ENCODE measurements at places on chromosomes 5 and 9.
A peak's percentile ranks its signal among the peaks of the same experiment; 100 is the strongest.

DNA sequence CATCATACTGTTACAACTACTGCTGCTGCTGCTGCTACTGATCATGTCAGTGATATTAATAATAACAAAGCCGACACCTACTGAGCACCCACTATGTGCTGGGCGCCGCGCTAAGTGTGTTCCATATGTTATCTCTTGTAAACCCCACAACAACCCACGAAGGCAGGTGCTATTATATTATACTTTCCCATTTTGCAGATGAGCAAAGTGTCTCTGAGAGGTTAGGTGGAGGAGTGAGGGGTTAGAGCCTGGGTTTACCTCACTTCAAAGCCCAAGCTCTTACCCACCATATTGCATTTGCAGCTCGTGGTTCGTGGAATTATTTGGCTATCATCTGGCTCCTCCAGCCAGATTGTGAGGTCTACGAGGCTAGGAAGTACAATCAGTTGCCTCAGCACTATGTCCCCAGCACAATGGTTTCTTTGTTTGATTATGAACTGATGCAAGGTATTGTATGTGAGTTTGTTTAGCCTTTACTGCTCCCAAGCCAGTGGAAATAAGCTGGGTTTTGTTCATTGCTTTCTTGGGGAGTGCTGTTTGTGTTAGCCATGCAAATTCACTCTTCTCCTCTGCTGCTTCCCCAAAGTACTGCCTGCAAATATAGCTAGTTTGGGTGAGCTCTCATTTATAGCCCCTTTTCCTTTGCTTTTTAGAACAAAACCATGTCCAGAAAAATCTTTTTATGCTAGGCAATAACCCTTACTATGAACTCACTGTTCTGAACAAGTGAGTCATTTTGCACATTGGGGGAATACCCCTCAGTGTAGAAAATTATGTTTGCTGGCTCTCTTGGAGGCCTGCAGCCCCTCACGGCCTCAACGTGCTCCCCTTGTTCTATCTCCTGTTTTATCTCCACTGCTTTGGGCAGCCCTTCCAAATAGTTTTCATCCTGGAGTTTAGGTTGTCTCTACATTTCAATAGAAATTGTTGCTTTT is 47.9 kb downstream of the ALG2 start:
- peak; percentile 4 for DNase-seq

GRCh38 chr9:127629468-127630081 is 17.5 kb downstream of the STXBP1 start:
- no peak for DNase-seq

DNA sequence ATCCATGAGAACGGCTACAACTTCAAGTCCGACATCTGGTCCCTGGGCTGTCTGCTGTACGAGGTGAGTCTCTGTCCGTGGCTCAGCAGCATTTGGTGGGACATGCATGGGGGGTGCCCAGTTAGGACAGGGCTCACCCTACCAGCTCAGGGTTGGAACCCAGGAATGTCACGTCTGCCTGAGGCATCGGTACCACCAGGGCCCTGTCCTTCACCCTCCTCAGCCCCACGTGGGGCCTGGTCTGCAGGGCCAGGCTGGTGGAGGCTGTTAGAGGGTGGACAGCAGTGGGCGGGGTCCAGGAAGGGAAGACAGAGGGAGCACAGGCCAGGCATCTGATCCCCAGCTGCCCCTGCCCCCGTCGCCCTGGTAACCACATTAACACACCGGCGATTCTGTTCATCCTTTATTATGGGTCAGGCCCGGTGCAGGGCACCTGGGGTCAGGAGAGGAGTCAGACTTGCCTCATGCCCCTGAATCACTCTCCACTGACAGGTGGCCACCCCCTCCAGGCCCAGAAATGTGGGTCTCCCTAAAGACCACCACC is 75.6 kb downstream of the PSMB7 start:
- DNase-seq = no peak

- DNase-seq = peak; percentile 62
Observed at GRCh38 chr9:14453286-14453685, 139.3 kb upstream of the NFIB start.

GRCh38 chr5:34606101-34606500 is 50.0 kb upstream of the RAI14 start:
- no peak for DNase-seq

- no peak for DNase-seq
Observed at GRCh38 chr5:128644863-128645262, 106.8 kb upstream of the FBN2 start.

DNA sequence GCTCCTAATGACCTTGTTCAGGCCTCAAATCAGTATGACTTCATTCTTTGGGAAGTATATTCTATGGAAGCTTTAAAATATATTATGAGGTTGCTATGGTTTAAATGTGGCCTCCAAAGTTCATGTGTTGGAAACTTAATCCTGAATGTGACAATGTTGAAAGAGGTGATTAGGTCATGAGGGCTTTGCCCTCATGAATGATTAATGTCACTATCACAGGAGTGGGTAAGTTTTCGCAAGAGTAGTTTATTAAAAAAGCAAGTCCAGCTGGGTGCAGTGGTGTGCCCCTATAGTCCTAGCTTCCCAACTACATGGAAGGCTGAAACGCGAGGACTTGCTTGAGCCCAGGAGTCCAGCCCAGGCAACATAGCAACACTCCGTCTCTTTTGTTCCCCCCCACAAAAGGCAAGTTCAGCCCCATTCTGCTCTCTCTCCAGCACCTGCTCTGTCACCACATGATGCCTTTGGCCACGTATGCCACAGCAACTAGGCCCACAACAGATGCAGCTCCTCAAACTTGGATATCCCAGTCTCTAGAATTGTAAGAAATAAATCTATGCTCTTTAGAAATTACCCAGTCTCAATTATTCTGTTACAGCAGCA is 105.3 kb downstream of the SIL1 start:
- DNase-seq = no peak

- no peak for DNase-seq
Observed at GRCh38 chr9:128365525-128365924, 5.6 kb upstream of the URM1 start.

GRCh38 chr5:51651889-51652288 is 268.6 kb downstream of the ISL1 start:
- DNase-seq = no peak

- DNase-seq = no peak
Observed at GRCh38 chr5:173884402-173885053, 3.6 kb upstream of the CPEB4 start.

- no peak for DNase-seq
Observed at GRCh38 chr9:135023786-135024405, 63.6 kb upstream of the OLFM1 start.

DNA sequence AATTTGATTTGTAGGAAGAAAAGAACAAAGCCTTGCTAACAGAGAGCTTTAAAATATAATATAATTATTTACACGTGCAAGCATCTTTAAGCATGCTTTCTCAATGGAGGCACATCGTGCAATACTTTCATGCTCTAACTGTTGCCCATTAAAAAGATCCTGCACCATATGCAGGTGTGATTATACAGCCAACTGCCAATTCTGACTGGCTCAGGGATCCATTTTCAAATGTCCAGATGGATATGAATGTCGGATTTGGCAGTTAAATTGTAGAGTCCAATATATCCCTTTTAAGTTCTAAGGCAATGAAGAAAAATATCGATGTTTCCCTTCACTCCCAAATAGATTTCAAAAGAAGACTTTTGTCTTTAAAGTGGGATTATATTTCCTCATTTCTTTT is 416.4 kb upstream of the CD180 start:
- DNase-seq = no peak

- no peak for DNase-seq
Observed at GRCh38 chr5:163580516-163580915, 75.1 kb downstream of the MAT2B start.

- DNase-seq = no peak
Observed at GRCh38 chr5:45189481-45189880, 380.7 kb downstream of the MRPS30 start.

- no peak for DNase-seq
Observed at GRCh38 chr9:4970970-4971641, 14.0 kb upstream of the JAK2 start.

DNA sequence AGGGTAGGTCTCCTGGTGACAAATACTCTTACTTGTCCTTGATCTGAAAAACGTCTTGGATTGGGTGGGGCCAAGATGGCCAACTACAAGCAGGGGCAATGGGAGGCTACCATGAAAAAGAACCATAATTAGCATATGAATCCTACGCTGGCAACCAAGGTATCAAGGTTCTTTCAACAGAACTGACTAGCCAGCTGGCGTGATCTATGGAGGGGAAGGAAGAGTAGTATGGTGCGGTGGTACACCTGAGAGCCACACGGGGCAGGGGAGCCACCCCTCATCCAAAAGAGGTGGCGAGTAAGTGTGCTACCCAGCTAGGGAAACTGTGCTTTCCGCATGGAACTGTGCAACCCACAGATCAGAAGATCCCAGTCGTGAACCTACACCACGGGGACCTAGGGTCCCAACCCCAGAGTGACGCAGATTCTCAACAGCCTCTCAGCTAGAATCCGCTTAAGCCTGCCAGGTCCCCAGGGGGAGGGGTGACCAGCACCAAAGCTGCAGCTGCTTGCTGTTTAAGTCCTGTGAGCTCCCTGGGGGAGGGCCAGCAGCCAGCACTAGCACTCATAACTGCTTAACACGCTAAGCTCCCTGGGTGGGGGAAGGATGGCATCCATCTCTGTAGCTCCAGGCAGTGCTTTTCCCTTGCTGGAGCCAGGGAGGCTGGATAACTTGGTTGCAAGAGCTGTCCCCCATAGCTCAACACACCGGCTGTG is 334.8 kb downstream of the FBXL17 start:
- no peak for DNase-seq

DNA sequence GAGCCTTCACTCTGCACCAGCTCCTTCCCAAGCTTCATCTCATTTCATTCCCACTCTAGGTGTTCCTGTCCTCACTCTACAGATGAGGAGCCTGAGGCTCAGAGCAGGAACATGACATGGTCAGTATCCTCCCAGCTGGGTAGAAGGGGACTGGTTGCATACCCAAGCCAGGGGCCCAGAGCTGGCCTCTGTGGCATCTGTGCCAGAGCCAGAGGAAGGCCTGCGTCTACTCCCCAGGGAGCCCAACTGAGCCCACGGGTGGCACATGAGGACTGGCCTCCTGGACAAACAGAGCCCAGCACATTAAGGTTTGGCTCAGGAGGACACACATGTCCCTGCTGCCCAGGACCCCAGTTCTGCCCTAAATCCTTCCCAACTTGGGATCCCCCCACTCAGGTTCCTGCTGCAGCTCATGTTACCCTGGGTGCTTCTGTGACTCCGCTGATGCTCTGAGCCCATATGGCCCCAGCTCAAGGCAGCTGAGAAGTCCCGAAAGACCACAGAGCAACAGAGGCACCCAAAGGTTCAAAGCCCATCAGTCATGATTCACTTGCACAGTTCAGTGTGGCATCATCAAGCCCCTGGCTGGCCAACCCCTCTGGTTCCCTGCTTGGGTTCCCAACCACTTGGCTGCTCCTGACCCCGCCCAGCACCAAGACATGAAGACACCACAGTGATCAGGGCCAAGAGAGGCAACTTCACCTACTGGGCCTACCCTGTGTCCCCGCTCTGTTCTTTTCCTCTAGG is 8.5 kb upstream of the NEURL1B start:
- no peak for DNase-seq

- DNase-seq = no peak
Observed at GRCh38 chr9:136153381-136154065, 34.8 kb upstream of the TMEM250 start.

DNA sequence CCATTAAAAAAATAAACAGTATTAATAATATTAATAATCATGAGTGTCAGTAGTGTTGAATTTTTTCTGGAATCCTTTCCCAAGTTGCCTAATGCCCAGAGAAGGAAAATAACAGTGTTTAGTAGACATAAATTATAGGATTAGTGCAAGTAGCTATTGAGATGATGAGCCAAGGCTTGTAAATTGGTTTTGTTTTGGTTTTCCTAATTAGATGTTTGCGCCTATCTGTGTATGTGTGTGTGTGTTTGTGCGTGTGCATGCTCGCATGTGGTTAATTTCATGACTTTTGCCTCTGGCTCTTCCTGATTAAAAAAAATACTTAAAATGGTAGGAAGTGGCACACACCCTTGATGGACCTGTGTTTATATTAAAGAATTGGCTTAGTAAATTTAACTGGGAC is 55.4 kb downstream of the FXN start:
- no peak for DNase-seq

DNA sequence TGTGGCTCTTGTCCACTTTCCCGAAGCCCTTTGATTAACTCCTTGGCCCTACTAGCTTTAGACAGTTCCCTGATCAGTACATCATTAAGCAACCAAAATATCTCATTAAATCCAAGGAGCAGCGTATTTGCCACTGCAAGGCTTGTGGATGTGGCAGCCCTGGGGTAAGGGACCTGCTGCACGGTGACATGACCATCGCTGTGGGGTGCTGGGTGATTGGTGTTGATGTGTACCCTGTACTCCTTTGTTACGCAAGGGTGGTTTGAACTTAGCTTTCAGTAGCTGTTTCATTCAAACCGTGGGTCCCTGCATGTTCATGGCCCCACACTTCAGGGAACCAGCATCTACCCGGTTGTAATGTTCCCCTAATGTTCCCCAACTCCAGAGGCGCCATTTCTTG is 41.0 kb downstream of the OTULIN start:
- DNase-seq = no peak

DNA sequence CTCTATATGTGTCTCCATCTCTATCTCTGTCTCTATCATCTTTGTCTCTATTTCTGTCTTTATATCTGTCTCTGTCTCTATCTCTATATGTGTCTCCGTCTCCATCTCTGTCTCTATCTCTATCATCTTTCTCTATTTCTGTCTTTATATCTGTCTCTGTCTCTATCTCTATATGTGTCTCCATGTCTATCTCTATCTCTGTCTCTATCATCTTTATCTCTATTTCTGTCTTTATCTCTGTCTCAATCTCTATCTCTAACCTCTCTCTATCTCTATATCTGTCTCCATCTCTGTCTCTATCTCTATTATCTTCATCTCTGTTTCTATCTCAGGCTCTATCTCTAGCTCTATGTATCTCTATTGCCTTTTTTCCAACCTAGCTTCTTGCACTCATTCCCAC is 37.0 kb downstream of the IRX4 start:
- no peak for DNase-seq

DNA sequence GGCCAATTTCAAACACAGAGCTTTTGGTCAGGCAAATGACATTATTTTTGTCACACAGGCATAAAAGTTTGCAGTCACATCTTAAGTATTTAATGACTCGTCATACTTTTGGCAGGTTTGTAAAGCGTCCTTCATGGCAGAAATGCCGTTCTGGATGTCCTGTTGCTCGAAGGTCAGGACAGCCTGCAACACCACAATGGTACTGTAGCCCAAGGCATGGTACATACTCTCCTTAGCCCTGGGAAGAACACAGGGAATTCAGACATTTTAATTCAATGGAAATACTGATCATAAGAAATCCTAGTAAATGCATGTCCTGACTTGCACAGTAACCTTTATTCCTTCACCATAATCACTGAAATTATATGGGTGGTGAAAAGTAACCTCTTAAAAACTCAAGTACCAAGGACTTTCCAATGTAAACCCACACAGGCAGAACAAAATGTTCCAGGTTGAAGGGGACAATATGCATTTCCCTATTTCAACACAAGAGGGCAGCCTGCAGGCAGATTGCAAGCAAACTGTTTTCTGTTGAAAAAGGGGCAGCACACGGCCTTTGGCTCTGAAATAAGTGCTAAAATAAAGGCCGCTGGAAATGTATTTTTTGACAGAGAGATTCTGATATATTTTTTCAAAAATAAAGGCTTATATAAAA is 95.7 kb downstream of the TTC39B start:
- peak; percentile 91 for DNase-seq

Data from spinal cord (tissue), 10 donors.